Anterior cingulate cortex (tissue), 58 donors: ENCODE measurements at places on chromosomes 1 and 21.

DNA sequence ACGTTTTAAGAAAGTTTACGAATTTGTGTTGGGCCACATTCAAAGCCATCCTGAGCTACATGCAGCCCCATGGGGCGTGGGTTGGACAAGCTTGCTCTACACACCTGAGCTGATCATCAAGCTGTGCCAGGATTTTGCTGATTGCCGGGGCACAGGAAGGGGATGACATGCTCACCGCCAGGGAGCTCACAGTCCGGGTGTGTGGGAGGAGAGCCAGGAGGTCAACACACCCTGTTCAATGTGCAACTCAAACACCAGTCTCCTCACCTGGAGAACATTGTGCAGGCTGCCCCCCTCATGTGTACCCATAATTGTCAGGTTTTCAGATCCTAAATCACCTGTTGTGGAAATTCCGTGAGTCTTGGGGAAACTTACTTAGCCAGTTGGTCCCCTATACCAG is 969 bp downstream of the CYP4A11 start:
- no peak for DNase-seq

DNA sequence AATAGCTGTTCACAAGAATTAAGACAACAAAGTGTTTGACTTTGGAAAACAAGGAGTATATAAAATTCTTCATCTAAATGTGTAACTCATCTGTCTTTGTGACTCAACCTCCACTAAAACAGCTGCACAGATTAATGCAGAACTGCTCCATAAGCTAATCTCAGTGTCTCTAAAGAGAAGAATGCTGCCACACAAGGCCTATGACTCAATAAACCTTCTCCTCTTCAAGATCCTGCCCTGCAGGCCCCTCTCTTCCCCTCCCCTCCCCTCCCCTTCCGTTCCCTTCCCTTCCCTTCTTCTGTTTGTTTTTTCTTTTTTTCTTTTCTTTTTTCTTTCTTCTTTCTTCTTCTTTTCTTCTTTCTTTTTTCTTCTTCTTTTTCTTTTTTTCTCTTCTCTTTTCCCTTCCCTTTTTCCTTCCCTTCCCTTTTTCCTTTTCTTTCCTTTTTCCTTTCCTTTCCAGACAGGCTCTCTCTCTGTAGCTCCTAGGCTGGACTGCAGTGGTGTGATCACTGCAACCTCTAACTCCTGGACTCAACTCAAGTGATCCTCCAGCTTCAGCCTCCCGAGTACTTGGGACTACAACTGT is 1052.8 kb downstream of the BRINP3 start:
- DNase-seq = no peak

GRCh38 chr1:94909486-94909885 is 17.4 kb downstream of the CNN3 start:
- no peak for DNase-seq

- no peak for DNase-seq
Measured at GRCh38 chr1:219626865-219627264, 14.0 kb upstream of the ZC3H11B start.

GRCh38 chr1:172136925-172137324 is 283.6 kb upstream of the C1orf105 start:
- DNase-seq = no peak

GRCh38 chr1:193703655-193704054 is 517.2 kb upstream of the B3GALT2 start:
- DNase-seq = no peak

DNA sequence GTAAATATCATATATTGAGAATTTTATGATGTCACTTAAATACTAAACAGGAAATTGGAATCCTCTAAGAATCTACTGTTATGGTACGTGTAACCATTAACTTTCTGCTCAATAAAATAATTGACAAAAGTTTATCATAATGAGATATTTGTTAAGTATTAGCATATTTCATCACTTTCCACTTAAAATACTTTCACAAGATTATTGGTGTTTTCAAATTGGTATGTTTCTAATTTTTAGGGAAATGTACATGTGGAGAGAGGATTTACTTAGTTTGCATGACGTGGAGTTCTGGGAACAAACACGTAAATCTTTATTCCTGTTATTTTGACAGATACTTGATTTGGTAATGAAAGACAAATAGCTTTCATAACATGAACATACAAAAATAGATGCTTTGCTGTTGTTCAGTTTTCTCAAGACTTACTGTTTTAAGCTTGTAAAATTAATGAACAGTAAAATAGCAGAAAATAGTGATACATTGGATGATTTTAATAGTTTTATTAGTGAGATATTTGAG is 1.6 kb downstream of the SRSF11 start:
- DNase-seq = no peak

- DNase-seq = no peak
Measured at GRCh38 chr1:4489486-4489885, 164.9 kb upstream of the AJAP1 start.

DNA sequence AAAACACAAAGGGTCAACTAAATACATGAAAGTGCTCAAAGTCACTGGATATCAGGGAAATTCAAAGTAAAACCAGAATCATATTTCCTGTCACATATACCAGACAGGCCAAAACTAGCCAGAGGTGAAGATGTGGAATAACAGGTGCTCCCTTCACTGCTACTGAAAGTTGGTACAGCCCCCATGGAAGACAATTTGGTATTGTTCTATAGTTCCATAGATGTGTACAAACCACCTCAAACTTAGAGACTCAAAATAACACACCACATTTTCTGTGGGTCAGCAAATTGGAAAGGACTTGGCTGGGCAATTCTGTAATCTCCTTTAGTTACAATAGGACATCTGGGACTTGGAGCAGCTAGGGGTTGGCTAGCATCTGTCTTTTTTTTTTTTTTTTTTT is 24.5 kb upstream of the SOAT1 start:
- DNase-seq = no peak

GRCh38 chr1:119046429-119046784 is 58.3 kb upstream of the TBX15 start:
- no peak for DNase-seq

- no peak for DNase-seq
Measured at GRCh38 chr1:29649189-29650040, 413.1 kb downstream of the PTPRU start.

DNA sequence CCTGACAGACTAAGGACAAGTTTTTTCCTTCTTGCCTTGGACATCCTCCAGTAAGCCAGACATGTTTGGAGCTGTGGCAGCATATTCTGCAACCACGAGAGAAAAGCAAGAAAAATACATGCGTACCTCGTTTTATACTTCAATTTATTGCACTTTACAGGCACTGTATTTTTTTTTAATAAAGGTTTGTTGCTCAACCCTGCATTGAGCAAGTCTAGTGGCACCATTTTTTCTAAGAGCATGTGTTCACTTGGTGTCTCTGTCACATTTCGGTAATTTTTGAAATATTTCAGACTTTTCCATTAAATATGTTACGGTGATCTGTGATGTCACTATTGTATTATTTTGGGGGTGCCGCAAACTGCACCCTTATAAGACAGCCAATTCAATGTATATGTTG is 2.1 kb upstream of the SSX2IP start:
- no peak for DNase-seq

DNA sequence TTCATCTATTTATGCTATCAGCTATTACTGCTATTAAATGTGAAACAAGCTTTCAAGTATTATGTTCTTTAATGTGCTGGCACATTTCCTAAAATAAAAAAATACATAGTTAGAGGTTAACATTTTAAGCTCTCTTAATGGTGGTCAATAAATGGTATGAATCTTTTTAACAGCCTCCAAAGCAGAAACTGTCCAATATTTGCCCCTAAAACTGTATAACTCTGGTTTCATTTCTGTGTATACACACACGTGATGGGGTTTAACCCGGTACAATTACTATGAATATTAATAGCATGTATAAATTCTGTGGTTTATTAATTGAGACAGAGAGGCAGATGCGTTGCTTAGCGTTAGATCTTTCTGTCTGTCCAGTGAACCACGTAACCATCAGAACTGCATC is 2.2 kb downstream of the ESRRG start:
- no peak for DNase-seq

GRCh38 chr1:25193229-25193628 is 39.1 kb downstream of the SYF2 start:
- DNase-seq = no peak
